Stomach (tissue), 19 donors: ENCODE measurements at places on chromosomes 3 and 15.

DNA sequence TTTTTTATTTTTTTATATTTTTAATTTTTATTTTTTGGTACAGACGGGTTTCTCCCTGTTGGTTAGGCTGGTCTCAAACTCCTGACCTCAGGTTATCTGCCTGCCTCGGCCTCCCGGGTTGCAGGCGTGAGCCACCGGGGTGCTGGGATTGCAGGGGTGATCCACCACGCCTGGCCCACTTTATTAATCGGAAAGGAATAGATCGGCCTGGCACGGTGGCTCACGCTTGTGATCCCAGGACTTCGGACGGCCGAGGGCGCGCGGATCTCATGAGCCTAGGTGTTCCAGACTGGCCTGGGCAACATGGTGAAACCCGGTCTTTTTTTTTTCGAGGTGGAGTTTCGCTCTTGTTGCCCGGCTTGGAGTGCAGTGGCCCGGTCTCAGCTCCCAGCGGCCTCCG, 26.5 kb upstream of the TUBGCP5 start:
- H3K36me3 ChIP-seq: no peaks in the 10 kb centered on the region
- no peak for DNase-seq
- H3K27me3 ChIP-seq: no peaks in the 10 kb centered on the region
- H3K4me3 ChIP-seq: no peak overlapping the region

- no peaks in the 10 kb centered on the region for H3K36me3 ChIP-seq
- no peak overlapping the region for H3K27ac ChIP-seq
- no peak for DNase-seq
- H3K4me1 ChIP-seq: peaks cover 14% of the 10 kb centered on the region
- H3K27me3 ChIP-seq: no peaks in the 10 kb centered on the region
These were observed 1.1 kb upstream of the CDC25A start for GRCh38 chr3:48189321-48189720.

- no peak overlapping the region for H3K4me3 ChIP-seq
- H3K4me1 ChIP-seq: no peaks in the 10 kb centered on the region
- DNase-seq: no peak
- no peaks in the 10 kb centered on the region for H3K27me3 ChIP-seq
- H3K27ac ChIP-seq: no peak overlapping the region
These were observed 171.5 kb upstream of the NR2E3 start for GRCh38 chr15:71638876-71639275.

DNA sequence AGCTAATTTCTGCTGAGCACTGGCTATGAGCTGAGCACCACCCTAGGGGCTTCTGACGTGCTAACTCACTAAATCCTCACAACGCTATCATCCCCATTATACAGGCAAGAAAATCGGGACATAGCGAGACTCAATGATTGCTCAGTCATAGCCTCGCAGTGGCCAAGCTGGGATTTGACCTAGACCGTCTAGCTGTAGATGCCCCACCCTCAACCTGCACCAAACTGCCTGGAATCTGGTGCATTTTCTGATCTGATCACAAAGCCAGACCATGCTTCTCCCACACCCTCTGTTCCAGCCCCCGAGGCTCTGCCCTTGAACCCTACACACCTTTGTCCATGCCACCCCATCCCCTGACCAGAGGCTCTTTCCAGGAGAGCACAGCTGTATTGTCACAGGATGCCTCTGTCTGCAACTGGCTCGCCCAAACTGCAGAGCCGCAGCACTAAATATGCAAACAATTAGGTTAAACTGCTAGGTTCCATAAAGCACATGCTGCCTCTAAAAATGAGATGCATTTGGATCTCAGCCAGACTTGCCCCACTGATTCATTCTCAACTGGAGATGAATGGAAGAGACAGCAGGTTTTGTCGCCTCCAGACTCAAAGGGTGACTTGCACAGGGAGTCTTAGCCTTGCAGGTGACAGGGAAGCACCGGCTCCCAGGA, 95.2 kb downstream of the NUP210 start:
- H3K27ac ChIP-seq: no peak overlapping the region
- no peaks in the 10 kb centered on the region for H3K4me1 ChIP-seq
- H3K27me3 ChIP-seq: no peaks in the 10 kb centered on the region
- H3K4me3 ChIP-seq: no peak overlapping the region
- no peak for DNase-seq

DNA sequence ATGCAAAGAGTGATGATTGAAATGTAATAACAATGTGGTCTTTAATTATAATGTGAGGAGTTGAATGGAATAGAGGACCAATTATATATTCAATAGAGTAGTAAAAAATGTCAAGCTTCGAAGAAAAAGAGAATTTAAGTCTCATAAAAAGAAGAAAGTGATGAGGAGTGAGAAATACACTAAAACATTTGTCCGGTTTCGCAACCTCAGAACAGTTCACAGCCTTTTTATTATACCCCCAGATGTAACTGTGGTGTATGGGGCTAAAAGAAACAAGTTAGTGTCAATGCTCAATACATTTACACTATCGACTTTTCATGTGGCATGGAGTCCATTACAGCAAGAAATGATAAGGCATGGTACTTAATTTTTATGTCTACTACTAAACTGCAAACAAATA, 386.5 kb upstream of the ATP11B start:
- H3K27ac ChIP-seq: no peak overlapping the region
- H3K4me1 ChIP-seq: no peaks in the 10 kb centered on the region
- H3K4me3 ChIP-seq: no peak overlapping the region
- H3K36me3 ChIP-seq: no peaks in the 10 kb centered on the region

GRCh38 chr3:73550032-73550431, 74.7 kb downstream of the PDZRN3 start:
- H3K36me3 ChIP-seq: no peaks in the 10 kb centered on the region
- H3K4me3 ChIP-seq: no peak overlapping the region
- H3K27ac ChIP-seq: no peak overlapping the region
- H3K4me1 ChIP-seq: peaks cover 65% of the 10 kb centered on the region
- H3K27me3 ChIP-seq: no peaks in the 10 kb centered on the region
